ENCODE measurements at places on chromosomes 3 and 15. TPM values are rescaled to one million over a fixed set of nuclear protein-coding genes. Genes with fewer than 3 reads are reported as not detected.

DNA sequence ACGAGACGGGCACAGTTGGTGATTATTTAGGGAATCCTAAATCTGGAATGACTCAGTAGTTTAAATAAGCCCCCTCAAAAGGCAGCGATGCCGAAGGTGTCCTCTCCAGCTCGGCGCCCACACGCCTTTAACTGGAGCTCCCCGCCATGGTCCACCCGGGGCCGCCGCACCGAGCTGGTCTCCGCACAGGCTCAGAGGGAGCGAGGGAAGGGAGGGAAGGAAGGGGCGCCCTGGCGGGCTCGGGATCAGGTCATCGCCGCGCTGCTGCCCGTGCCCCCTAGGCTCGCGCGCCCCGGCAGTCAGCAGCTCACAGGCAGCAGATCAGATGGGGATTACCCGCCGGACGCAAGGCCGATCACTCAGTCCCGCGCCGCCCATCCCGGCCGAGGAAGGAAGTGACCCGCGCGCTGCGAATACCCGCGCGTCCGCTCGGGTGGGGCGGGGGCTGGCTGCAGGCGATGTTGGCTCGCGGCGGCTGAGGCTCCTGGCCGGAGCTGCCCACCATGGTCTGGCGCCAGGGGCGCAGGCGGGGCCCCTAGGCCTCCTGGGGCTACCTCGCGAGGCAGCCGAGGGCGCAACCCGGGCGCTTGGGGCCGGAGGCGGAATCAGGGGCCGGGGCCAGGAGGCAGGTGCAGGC lies 318.0 kb downstream of the FGF12 start:
- H3K27ac ChIP-seq: no peak overlapping the region
- DNase-seq: no peak
- H3K4me1 ChIP-seq: no peaks in the 10 kb centered on the region
- peaks cover 3% of the 10 kb centered on the region for H3K36me3 ChIP-seq
- H3K27me3 ChIP-seq: peaks cover 58% of the 10 kb centered on the region

- H3K4me3 ChIP-seq: no peak overlapping the region
- no peaks in the 10 kb centered on the region for H3K27me3 ChIP-seq
- peaks cover 15% of the 10 kb centered on the region for H3K4me1 ChIP-seq
- DNase-seq: peak; percentile 59
- H3K36me3 ChIP-seq: no peaks in the 10 kb centered on the region
- H3K27ac ChIP-seq: peak overlapping the region; percentile 65
Measured at GRCh38 chr3:141379250-141379966, 11.1 kb downstream of the ZBTB38 start.

- DNase-seq: no peak
- peaks cover 3% of the 10 kb centered on the region for H3K4me1 ChIP-seq
Measured at GRCh38 chr3:50415816-50416215, 56.5 kb upstream of the TMEM115 start.

- no peaks in the 10 kb centered on the region for H3K4me1 ChIP-seq
- H3K27ac ChIP-seq: no peak overlapping the region
- no peaks in the 10 kb centered on the region for H3K36me3 ChIP-seq
- H3K27me3 ChIP-seq: no peaks in the 10 kb centered on the region
- no peak overlapping the region for H3K4me3 ChIP-seq
Measured at GRCh38 chr15:100222349-100222715, 119.4 kb downstream of the ADAMTS17 start.

DNA sequence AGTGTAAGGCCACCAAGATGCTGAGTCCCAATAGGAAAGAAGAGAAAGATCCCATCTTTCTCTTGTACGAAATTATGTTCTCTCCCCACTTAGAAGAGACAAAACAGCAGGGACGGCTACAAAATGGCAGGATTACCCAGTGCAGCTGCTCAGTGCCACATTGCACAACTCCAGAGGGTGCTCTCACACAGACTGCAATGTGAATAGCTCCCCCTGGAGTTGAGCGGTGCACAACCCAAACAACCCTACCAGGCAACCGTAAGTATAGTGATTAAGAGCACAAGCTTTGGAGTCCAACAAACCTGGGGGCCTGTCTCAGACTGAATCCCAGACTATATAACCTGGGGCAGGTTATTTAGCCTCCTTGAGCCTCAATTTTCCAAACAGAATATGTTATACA lies 3.1 kb upstream of the BHLHE40 start:
- H3K27me3 ChIP-seq: no peaks in the 10 kb centered on the region
- peaks cover 36% of the 10 kb centered on the region for H3K4me1 ChIP-seq
- peak overlapping the region; percentile 100 for H3K27ac ChIP-seq
- peak; percentile 85 for DNase-seq
- peaks cover 39% of the 10 kb centered on the region for H3K36me3 ChIP-seq

DNA sequence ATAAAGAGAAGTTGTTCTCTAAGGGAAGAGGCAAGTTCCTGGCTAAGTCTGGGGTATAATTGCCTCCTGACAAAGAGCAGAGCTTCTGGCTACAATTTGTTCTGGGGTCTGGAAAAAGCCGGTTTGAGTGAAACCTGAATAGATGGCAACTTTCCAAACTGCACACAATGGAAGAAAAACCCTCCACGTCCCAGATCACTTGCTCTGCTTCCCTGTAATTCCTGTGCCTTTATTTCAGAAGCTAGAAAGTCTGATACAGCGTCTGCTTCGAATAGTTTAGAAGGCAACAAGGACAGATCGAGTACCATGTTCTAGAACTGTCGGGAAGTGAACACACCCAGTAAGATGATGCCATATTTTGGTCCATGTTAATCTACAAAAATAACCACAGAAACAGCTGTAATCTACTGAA lies 1.6 kb upstream of the WDR82 start:
- H3K27ac ChIP-seq: peak overlapping the region; percentile 96
- no peaks in the 10 kb centered on the region for H3K27me3 ChIP-seq
- peaks cover 30% of the 10 kb centered on the region for H3K36me3 ChIP-seq

DNA sequence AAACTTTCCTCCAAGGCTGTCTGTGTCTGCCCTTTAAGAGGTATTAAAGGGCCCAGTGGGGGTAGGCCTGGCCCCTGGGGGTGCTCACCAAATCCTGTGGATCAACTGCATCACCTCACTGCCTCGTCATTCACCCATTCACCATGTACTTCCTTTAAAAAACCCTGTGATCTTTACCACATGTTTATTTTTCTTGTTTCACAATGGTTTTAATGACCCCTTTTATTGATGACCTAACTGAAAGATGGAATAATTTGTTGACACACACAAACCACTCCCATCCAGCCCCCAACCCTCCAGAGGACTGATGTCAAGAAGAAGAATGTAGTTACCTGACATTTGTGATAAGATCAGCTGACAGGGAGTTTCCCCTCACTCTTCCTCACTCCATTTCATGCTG lies 40.8 kb downstream of the KCNAB1 start:
- H3K36me3 ChIP-seq: no peaks in the 10 kb centered on the region
- no peak for DNase-seq
- peak overlapping the region; percentile 4 for H3K4me3 ChIP-seq
- H3K27me3 ChIP-seq: peaks cover 13% of the 10 kb centered on the region
- no peak overlapping the region for H3K27ac ChIP-seq

RGMA gene
- total RNA-seq: not detected
